ENCODE measurements at places on chromosomes 12 and 14. TPM values are rescaled to one million over a fixed set of nuclear protein-coding genes. Genes with fewer than 3 reads are reported as not detected.

GRCh38 chr12:7099290-7099996, 7.2 kb upstream of the C1R start:
- DNase-seq = no peak

DNA sequence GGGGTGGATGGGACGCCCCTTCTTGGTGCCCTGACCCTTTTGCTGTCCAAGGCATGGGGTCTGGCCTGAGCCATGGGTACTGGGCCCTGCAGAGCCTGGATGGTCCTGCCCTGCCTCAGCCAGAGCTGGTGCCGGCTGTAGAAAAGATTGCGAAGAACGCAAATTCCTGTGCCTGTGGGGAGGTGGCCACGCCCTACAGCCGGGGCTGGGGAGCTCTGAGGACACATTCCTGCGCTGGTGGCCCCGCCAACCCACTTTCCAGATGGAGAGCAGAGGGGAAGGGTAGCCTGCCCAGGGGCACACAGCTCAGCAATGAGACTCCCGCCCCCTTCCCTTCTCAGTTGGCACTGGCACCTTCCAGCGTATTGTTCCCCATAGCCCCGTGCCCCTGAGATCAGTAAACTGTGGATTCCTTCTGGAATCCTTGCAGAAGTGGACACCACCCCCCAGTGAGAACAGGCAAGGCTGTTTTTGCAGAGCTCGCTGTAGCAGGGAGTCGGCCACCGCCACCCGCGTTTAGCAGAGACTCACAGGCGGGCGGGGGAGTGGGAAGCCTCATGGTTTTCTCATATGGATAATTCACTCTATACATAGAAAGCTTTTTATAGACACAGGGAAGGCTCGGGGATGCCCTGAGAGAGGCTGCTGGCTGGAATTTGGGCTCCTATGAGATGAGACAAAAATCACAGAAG, 8.6 kb downstream of the INF2 start:
- DNase-seq = peak; percentile 47

DNA sequence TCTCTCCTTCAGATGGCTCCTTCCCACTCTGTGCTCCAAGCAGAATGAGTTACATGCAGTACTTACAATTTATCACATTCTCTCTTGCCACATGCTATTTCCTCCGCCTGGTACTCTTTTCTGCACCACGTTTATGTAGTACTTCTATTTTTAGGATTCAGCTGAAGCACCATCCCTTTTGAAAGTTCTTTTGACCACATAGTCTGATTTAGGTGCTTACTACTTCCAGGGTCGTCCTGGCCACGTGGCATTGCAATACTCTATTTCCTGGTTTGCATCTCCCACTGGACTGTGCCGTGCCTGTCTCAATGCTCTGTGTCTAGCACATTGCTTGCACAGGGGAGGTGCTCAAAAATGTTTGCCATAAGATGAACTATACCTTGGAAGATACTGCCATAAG, 16.3 kb upstream of the TBC1D30 start:
- no peak for DNase-seq

- peak; percentile 88 for DNase-seq
Observed at GRCh38 chr14:96204151-96205058, at the start of gene BDKRB2. BDKRB2 (plus strand) TSS chr14:96204839; CDS start chr14:96237108, 32,269 bp downstream.

DNA sequence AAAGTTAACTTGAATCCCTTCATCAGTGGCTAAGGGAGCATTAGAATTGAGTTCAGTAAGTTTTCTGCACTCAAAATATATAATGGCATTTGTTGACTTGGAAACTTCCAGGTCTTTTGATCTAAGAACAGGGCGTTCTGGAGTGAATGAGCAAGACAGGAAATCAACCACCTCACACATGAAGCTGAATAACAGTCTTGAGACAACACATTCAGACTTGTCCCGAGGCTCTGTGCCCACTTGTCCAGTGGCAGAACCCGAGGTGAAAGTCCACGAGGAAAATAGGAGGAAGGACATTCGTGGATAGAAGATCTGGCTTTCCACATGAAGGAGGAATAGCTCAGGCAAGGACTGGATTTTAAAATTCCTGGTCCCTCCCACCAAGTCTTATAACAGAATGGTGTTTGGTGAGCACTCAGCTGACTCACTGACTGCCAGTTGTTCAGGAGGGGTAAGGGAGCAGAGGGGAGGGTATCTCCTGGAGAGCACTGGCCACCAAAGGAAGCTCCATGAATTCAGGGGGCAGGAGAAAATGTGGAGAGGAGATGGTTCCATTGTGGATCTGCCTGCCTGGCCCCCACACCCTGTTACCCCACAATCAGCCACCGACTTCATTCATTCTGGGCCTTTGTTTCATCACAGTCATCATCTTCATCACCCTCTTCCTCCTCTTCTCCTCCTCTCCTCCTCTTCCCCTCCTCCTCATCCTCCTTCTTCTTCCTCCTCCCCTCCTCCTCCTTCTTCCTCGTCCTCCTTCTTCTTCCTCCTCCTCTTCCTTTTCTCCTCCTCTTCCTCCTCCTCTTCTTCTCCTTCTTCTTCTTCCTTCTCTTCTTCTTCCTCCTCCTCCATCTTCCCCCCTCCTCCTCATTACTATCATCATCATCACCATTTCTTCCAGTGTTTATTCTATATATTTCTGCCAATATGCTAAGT, 620.1 kb downstream of the MED13L start:
- no peak for DNase-seq

GRCh38 chr14:87065366-87065765, 927.6 kb downstream of the GALC start:
- DNase-seq = no peak

DNA sequence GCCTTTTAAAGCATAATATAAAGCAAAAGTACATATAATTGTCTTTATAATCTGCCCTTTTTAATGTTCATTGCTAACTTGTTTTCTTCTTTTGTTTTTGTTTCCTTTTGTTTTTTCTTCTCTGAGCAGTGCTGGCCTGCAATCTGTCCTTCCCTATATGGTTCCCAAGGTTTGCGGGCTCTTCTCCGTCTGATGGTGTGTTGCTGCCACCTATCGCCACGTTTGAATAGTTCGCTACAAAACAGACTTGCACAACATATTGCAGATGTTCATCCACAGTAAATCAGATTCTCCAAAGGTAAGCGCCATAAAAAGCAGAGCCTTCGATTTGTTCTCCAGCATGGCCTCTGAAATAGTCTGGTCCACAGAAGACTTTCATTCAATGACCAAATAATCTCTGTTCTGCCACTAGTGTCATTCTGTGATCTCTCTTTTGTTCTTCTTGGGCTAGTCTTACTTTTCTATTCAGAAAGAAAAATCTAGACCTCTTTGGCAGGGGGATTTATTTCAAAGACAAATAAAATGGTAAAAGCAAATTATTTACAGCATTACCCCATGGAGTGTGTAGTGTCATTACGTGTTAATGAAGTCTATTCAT, 33.5 kb downstream of the C12orf50 start:
- peak; percentile 79 for DNase-seq

- no peak for DNase-seq
Observed at GRCh38 chr14:20427231-20428009, 8.5 kb downstream of the KLHL33 start.

GRCh38 chr12:18552829-18553228, 185.0 kb downstream of the PLCZ1 start:
- peak; percentile 10 for DNase-seq

The LYZ gene
- not detected for total RNA-seq

The SLC24A4 gene
- 0.15 TPM for total RNA-seq

The PHETA1 gene
- total RNA-seq = 12.8 TPM

The DBX2 gene
- total RNA-seq = 0.06 TPM

All from neural progenitor cell (in vitro differentiated cells).